Frontal cortex (tissue), 4 donors: ENCODE measurements at places on chromosomes 6 and 20. TPM values are rescaled to one million over a fixed set of nuclear protein-coding genes. Genes with fewer than 3 reads are reported as not detected.
A peak's percentile ranks its signal among the peaks of the same experiment; 100 is the strongest.

The CDC5L gene
- 56.7 TPM for total RNA-seq

The RPS6KA2 gene
- total RNA-seq, result 24.9 TPM

The THEMIS gene
- 0.41 TPM for total RNA-seq

The BEND6 gene
- total RNA-seq, result 22.8 TPM

The BMP2 gene
- total RNA-seq, result 5.7 TPM

The TFAP2A gene
- not detected for total RNA-seq

The TRIM40 gene
- not detected for total RNA-seq

The DPPA5 gene
- total RNA-seq, result not detected

The LTB gene
- not detected for total RNA-seq

The RBPJL gene
- total RNA-seq, result not detected

DNA sequence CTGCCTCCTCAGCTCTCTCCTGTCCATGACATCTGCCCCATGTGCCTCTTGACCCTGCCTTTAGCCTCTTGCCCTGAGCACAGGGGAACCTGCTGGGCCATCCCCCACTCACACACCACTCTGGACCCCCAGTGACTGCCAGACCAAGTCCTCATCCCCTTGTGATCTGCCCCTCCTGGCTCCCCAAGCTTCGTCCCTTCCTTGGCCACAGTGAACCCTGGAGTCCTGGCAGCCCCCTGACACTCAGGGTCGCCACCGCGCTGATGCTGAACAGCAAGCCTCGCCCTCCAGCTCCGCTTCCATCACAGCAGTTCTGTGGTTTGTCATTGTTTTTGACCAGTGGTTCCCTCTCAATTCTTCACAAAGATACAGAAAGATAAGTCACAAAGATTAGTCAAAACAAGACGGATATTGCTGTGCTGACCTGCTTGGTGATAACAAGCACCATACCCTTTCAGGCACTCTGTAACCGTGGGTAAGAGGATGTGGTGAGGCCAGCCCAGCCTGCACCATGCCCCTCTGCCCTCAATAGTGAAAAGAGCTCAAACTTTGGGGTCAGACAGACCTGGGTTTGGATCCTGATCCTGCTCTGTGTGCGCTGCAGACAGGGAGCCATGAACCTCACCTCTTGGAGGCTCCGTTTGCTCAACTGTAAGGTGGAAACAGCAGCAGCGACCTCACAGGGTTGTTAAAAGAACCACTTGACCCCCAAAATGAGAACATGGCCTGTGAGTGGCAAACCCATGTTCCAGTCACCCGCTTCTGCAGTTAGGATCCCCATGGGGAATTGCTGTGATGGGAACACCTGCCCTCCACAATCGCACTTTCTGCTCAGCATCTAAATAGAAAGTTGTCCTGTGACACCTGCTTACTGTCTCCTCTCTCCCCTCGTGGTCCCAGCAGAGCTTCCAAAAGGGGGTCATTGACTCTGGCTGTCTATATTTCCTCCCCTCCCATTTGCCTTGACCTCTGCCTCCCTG, 114.5 kb downstream of the TOX2 start:
- DNase-seq, result no peak

DNA sequence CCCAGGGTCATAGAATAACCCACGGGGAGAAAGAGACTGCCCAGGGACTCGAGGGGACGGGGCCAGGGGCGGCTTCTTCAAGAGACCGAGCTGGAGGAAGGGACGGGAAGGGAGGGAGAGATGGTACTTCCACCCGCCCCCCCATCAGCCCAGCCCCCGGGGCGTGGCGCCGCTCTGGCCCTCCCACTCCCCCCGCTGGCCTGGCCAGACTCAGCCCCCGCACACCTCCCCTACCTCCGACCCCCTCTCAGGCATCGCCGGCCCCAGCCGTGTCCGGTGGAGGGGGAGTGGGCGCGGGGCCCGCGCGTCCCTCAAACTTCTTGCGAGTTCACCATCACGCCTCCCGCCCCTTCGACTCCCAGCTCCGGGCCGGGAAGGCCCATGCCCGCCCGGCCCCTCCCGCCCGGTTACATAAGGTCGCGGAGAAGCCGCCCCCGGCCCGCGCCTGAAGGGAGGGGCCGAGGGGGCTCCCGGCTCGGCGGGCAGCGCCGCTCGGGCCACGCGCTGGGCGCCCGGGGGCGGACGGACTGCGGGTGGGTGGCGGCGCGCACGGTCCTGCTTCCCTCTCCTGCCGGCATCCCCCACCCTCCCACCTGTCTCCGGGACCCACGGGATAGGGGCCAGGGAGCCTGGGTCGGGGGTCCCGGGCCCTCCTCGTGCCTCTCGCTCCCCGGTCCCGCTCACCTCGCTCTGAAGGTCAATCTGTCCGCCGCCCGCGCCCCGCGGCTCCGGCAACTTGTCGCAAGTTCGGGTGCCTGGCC, 562 bp downstream of the TFEB start:
- DNase-seq, result peak; percentile 85

DNA sequence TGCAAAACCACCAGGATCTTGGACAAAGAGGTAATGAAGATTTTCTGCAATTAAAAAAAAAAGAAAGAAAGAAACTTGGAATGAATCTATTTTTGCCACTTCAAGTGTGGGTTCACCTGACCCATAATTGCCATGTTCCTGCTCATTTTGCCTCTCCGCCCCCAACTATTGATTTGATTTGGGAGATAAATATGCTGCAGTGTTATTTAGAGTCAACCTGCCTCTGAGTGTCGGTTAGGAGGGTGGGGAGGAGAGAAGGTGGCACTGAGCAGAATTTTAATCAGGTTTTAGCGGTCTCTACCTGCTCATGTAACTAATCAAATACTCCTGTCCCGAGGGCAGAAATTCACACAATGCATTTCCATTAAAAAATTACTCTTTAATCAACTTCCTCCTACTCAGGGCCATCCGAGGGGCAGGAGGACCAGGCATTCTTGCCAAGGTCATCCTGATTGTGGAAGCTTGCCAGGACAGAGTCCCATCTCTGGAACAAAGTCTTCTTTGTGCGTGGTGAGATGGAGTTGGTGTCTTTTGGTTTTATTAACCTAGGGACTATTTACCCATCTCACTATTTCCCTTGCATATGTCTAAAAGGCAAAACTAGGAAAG, 300.1 kb downstream of the CDH26 start:
- DNase-seq, result no peak

GRCh38 chr6:6826095-6826901, 237.8 kb downstream of the LY86 start:
- DNase-seq, result no peak

DNA sequence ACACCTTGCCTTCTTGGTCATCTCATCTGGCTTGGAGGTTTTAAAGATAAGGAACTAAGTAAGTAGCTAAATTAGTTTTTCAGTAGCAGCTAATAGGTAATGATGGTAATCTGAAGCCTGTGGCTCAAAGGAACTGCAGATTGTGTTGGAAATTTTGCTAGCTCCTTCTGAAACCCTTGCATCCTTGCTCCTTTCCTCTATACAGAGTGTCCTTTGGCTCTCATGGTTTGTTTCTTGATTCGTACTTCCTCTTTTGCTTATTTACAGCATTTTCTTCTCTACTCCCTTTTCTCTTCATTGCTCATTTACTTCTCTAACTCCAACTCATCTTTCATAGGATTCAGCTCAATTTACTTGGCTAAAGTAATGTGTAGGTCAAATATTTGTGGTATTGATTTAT, 19.0 kb downstream of the LRRC1 start:
- no peak for DNase-seq

DNA sequence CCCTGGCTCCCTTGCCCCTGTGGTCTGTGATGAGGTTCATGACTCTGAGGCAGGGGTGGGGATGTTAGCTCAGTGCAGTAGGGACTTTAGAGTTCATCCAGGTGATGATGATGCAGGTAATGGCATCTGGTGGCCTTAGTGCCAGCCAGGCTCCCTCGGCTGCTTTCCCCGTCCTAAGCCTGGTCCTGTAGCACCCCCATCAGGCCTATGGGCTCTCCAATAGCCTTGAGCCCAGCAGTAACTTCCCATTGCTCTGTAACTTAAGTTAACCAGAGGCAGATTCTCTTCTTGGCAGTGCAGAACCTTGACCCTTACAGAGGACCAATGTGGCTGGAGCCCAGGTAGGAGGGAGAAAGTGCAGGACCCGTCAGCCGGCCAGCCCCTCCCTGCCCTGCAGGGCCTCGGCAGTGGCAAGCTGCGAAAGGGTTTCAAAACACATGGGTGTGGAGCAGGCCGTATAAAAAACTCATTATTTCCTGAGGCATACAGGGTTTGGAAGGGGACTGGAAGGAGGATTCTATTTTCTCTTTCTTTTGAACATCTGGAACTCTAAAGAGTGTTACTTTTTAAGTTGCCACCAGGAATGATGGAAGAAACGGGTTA, 406.9 kb downstream of the CDH26 start:
- DNase-seq, result no peak

DNA sequence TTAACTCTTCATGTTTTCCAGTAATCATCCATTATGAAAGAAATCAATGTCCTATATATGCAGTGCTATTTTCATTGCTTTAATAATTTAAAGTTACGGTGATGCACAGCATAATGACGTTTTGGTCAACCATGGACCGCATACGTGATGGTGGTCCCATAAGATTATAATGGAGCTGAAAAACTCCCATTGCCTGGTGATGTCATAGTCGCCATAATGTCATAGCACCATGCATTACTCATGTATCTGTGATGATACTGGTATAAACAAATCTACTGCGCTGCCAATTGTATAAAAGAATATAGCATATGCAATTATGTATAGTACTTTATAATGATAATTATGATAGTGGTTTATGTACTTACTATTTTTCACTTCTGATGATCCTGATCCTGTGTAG, 42.3 kb upstream of the ALDH8A1 start:
- no peak for DNase-seq

GRCh38 chr20:35007891-35008290, 52.2 kb downstream of the MYH7B start:
- DNase-seq, result peak; percentile 2

GRCh38 chr20:51725584-51726176, 42.5 kb downstream of the ATP9A start:
- DNase-seq, result no peak

DNA sequence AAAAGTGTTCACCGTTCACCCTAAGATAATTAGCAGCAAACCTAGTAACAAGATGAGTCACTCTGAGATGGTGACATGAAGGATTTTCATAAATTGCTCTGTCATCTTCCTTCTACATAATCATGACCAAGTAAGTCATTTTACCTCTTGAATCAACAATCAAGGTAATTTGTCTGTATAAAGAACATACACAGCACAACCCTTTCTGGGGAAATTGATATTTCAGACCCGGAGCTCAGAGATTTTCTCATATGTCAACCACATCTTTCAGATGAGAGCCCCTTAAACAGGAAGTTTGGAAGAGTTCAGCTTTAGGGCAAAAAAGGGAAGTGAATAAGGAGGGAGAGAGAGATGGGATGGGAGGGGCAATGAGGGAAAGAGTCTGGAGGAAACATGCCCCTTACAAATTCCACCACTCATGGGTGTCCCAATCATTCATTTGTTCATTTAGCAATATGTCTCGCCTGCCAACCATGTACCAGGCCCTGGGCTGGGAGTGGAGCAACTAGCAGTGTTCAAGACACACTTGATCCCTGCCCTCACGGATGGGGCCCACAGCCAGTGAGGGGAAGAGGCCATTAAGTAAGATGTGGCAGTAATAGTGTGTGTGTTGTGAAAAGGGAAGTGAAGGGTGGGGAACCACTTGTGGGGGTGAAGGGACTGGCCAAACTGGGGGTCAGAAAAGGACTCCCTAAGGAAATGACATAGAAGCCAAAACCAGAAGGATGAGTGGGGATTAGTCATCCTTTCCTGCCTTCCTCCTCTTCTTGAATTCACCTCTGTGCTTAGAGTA, 190.9 kb downstream of the MAFB start:
- DNase-seq, result no peak

GRCh38 chr6:51926125-51926524, 161.3 kb downstream of the PKHD1 start:
- DNase-seq, result no peak

- DNase-seq, result no peak
Measured at GRCh38 chr6:37936906-37937305, 117.4 kb downstream of the ZFAND3 start.

DNA sequence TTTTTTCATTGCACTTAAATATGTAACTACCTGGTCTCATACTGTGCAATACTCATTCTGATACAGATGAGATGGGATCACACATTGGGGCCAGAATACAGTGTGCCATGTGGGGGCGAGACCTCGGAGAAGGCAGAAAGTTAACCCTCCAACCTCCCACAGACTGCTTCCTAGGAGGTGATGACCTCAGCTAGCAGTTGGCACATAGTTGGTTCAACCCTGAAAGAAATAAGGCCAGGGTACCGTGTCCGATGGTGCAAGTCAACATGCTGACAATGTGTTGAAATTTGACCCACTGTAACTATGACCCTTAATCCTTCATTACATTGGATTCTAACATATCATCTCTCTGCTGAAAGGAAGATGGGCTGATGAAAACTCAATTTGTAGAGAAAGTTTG, 61.9 kb downstream of the GJA10 start:
- no peak for DNase-seq

DNA sequence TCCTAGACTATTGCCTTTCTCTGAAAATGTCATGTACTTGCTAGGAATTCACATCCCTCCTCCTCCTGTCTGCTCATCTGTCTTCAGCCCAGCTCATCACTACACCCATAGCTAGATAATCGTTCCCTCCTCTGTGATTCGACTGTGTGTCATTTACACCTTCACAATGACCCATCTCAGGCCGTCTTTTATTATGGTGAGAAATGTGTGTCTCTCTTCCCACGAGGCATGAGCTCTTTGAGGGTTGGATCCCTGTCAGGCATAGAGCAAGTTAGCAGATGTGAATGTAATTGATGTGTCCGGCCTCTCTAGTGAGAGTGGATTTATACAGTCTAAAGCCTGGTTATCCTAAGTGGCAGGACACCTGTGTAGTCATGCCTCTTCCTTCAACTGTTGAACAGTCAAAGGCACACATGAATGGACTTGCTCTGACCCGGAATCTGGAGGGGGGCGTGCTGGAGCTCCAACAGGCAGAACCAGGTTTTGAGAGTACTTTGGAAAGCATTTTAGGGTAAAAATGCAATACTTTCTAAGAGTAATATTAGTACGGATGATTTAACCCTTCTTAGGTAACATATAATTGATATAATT, 182.1 kb downstream of the UTRN start:
- no peak for DNase-seq

DNA sequence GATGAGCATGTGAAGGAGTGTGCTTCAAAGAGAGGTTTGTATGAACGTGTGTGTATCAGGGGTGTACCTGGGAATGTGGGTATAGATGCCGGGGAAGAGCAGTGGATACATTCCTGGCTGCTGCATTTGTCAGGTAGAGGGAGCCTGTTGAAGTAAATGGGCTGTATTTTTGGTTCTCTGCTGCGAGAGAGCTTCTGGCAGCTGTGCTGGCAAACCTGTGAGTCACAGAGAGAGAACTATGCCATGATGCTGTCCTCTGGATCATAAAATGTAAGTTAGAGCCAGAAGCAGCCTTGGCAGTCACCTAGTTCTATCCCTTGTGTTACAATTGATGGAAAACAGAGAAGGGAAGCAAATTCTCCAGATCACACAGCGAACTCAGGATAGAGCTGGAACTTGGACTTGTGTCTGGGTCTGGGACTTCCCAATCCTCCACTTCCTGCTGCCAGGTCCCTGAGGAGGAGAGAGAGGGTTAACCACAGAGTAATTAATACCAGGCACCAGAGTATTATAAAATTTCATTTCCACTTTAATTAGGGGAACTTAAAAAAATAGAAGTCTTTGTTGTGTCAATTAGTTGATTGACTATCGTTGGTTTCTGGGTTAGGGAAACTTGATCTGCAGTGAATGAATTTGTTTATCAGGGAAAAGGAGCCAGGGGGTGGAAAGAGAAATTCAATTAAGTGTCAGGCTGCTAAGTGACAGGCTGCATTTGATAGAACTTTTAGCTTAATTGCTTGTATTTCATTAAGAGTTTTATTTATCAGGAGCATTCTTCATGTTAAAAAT, 41.1 kb upstream of the GTSF1L start:
- no peak for DNase-seq
